Activated CD4-positive, alpha-beta T cell treated with anti-CD3 and anti-CD28 coated beads, Interleukin-2, Interleukin-4, amounts not matched to agents 100 ng/mL and 50 ng/mL, durations not matched to agents 16 hours and 8 hours (primary cell): ENCODE measurements at places on chromosomes 12 and 14.

GRCh38 chr12:51924551-51925319 is 17.4 kb downstream of the ACVRL1 start:
- DNase-seq: no peak

DNA sequence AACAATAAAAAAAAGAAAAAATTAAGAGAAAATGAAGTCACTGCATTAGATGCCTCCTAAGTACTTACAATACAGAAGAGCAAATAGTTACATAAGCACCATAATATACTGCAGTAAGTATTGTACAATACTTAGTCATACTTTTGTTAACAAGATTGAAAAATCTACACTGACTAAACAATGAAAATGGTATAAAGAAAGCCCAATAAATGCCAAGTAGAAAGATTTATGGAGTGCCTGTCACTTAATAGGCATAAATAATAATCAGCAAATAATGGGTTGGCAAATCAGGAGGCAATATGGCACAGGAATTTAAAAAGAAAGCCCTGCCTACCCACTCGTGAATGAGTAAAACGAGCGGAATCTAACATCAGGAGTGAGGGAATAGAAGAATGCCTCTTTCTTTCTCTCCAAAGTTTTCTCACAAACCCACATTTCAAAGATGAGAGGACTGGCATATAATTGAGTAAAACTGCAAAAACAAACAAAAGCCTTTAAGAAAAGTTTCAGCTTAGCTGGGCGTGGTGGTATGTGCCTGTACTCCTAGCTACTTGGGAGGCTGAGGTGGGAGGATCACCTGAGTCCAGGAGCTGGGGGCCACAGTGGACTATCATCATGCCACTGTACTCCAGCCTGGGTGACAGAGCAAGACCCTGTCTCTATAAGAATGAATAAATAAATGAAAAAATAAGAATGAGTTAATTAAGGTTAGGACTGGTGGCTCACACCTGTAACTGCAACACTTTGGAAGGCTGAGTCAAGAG is 36.1 kb downstream of the CRY1 start:
- no peak for DNase-seq

GRCh38 chr12:89874146-89874545 is 165.5 kb upstream of the ATP2B1 start:
- DNase-seq: no peak

- no peak for DNase-seq
Observed at GRCh38 chr14:99854831-99855230, 61.6 kb downstream of the EML1 start.

DNA sequence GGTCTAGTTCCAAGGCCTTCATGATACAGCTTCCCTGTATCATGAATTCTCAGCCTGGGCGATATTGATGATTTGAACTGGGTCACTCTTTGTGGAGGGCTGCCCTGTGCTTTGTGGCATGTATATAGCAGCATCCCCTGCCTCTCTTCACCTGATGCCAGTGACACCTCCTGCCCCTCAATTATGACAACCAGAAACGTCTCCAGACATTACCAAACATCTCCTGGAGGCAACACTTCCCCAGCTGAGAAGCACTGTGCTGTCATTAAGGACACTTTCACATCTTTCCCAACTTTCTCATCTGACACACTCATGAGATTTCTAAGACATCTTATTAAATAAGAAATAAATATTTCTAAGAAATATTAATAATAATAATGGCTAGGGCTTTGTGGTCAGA is 315.3 kb downstream of the BCL11B start:
- DNase-seq: no peak

DNA sequence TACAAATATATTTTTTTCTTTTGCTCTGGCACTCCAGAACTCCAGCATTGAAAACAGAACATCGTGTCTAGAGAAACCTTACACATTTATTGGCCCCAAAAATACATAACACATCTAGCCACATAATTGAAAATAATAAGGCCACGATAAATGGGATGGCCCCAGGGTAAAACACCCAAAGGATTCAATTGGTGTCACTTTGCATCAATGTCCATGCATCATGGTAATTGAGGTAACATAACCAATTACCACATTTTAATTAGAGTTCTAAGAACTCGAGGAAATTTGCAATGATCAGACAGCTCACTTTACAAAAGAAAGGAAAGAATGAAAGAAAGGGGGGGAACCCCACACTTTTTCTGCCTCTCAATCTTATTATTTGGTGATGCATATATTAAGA is 151.8 kb upstream of the NPAS3 start:
- no peak for DNase-seq

GRCh38 chr12:92570056-92570753 is 132.6 kb upstream of the PLEKHG7 start:
- peak; percentile 61 for DNase-seq

DNA sequence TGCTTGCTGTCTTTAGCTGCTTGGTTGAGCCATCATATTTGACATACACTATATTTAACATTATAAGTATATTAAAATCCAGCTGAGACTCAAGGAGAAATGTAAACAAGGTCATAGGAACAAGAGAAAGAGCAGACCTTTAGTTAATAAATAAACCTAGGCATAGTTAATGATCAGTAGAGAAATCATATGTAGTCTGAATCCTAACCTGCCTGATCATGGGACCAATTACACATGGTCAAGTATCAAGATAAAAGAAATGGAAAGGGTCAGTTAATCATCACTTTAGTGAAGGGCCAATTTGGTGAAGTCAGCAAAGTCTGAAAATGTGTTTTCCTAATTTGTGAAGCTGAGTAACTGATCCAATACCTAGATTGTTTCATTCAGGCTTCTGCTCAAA is 7.5 kb downstream of the RNF212B start:
- no peak for DNase-seq

GRCh38 chr12:67773896-67774295 is 125.4 kb downstream of the DYRK2 start:
- no peak for DNase-seq

DNA sequence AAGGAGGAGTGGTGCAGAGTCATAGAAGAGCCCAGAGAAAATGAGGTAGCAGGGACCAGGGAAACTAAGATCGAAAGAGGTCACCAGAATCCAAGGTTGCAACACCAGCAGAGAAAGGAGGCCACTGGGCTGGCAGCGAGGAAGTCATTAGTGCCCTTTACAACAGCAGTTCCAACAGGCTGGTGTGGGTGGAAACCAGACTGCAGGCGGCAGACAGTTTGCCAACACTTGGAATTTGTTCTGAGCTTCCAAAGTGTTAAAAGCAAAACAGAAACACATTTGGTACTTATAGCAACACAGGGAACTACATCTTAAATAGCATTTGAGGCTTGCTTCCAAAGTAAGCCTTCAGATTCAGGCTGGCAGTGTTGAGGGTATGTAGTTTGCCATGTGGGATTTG is 95.2 kb upstream of the PWP1 start:
- DNase-seq: no peak

GRCh38 chr12:123131879-123132402 is 18.9 kb downstream of the PITPNM2 start:
- no peak for DNase-seq

GRCh38 chr12:7833831-7834230 is 38.9 kb downstream of the SLC2A14 start:
- no peak for DNase-seq

DNA sequence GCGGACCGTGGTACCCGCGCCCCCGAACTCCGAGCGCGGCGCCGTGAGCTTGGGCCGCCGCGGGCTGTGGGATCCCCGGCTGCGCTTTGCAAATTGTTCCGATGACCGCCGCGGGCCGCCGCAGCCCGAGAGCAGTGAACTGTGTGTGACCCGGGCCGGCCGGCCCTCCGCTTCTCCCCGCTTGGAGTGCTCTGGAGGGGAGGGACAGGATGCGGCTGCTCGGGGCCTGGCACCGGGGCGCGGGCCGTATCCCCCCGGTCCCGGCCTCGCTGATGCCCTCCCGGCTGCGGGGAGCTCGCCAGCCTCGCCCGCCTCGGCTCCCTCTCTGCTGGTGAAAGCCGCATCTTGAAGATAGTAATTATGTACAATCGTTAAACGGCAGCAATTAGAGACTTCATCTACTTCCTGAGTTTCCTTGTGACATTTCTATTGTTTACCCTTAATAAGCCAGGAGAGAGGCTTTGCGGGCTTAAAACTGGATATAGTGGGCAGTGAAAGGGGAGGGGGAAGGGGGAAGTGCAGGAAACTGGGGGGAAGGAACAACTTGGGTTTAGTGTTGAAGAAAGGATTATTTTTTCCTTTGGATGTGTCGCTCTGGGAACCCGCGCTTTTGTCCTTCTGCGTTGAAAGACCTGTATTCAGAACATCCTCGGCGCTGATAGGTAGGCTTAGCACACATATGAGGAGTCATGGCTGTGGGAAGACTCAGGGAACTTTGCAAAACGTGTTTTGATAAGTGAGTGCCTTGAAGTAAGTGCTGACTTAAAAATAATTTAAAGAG is 1.2 kb downstream of the PELI2 start:
- peak; percentile 13 for DNase-seq

DNA sequence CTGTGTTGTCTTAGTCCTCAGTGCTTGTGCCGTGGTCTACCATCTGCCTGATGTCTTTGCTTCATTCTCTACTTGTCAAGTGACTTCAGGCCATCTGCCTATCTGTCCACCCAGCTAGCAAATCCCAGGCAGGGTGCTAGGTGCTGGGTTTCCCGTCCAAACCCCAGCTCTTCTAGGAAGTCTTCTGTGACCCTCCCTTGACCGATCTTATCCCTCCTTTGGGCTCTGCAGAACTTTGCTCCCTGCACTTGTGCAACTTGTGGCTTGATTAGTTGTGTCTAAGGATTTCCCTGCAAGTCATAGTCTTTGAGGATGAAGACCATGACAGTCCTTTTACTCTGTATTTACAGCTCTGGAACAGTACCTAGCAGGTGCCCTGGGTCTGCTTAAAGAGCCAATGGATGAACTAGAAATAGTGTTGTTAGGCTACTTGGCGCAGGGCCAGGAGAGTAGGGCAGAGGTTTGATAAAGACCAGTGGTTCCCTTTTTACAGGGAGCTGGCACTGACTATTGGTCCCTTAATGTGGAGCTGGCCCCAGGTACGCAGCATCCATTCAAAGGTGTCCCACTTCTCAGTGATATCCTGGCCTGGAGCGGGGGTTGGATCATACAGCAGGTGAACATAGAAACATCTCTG is 60.1 kb downstream of the ADCK1 start:
- DNase-seq: no peak

GRCh38 chr14:35400648-35401421 is 3.7 kb downstream of the NFKBIA start:
- DNase-seq: no peak

DNA sequence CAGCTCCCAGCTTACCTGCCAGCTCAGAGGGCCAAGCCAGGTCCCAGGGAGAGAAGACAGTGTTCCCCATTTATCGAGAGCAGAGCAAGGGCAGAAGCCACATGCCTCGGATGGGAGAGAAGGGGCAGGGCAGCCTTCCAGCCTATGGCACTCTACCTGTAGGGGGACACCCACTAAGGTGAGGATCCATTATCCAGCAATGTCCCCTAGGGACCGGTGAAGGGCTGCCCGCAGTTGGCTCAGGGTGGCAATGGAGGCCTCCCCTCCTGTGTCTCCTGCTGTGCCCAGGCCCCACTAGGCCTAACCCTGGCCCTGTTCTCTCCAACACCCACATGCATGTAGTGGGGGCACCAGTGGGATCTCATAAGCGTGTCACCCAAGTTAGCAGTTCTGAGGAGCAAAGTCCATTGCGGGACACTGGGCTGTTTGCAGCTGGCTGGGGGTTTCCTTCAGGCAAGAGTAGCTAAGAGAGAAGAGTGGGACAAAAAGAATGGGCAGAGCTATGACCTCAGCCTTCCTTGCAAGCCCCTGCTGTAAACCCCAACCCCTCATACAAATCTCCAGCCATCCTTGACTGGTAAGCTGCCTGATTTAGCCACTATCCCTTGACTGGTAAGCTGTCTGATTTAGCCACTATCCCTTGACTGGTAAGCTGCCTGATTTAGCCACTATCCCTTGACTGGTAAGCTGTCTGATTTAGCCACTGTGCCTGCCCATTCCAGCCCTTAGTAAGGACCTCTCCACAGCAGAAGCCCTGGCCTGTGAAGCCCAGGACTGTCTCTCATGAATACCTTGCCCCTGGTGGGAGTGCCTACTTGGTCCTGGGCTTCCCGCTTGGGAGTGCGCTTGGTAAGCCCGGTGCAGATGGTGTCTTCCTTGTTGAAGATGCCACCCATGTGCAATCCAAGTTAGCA is 5.2 kb upstream of the ASB2 start:
- no peak for DNase-seq

GRCh38 chr14:99728981-99729451 is 44.9 kb downstream of the CYP46A1 start:
- DNase-seq: no peak

- no peak for DNase-seq
Observed at GRCh38 chr12:62694632-62695031, 228.0 kb downstream of the MON2 start.

DNA sequence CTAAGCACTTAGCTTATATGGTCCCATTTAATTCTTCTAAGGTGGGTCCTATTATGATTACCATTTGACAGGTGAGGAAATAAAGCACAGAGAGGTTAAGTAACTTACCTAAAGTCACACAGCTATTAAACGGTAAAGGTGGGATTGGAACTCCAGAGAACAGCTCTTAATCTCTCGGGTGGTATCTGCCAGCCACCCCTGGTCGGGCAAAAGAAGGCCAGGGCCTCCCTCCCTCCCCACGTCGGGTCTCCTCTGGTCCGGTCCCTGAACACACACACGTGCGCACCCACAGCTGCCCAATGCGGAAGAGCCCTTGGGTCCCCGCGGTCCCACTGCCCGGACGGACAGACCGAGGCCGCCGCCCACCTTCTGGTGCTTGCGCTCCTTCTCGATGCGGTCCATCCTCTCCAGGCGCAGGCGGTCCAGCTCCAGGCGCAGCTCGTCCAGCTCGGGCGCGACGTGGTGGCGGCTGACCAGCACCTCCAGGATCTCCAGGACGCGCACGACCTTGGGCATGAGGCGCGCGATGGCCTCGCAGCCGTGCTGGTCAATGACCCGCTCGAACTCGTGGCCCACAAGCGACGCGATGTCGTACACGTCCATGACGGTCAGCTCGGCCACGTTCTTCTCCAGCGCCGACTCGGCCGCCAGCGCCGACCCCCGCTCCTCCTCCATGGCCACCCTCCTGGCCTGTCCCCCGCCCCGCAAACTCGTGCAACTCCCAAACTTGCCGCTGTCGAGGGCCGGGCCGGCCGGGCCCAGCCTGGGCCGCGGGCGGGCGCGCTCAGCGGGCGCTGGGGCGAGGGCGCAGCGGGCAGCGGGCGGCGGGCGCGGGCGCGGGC is 490 bp downstream of the RILPL1 start:
- no peak for DNase-seq

DNA sequence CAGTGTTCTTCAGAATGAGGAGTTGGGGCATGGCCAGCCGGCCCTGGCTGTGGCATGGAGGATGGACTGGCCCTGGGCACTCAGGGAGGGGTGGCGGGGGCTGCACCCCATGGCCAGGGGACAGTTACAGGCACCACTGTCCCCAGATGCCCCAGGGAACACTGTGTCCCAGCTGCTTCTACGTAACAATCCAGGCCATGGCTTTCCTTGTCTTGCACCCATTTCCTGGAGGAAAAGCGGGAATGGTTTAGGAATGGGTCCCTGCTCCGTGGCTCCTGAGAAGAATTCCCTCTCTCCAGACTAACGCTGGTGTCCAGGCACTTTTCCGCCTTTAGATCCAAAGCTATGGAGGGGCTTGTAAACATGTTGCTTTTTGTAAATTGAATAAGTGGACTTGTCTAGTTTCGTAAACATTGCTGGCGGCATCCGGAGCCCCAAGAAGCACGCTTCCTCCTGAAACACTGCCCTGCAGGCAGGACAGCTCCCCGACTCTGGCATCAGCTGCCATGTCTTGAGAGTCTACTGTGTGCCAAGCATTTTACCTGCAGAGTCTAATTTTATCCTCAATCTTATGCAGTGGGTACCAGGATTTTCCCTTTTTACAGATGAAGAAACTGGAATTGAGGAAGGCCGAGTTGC is 238.3 kb downstream of the SLC41A2 start:
- DNase-seq: no peak
